Occipital lobe (tissue), 3 donors: ENCODE measurements at places on chromosomes 3 and 15. TPM values are rescaled to one million over a fixed set of nuclear protein-coding genes. Genes with fewer than 3 reads are reported as not detected.
A peak's percentile ranks its signal among the peaks of the same experiment; 100 is the strongest.

Gene ATP10A
- total RNA-seq, result 0.78 TPM

Gene RASGRF1
- 2.8 TPM for total RNA-seq

Gene CDHR4
- not detected for total RNA-seq

DNA sequence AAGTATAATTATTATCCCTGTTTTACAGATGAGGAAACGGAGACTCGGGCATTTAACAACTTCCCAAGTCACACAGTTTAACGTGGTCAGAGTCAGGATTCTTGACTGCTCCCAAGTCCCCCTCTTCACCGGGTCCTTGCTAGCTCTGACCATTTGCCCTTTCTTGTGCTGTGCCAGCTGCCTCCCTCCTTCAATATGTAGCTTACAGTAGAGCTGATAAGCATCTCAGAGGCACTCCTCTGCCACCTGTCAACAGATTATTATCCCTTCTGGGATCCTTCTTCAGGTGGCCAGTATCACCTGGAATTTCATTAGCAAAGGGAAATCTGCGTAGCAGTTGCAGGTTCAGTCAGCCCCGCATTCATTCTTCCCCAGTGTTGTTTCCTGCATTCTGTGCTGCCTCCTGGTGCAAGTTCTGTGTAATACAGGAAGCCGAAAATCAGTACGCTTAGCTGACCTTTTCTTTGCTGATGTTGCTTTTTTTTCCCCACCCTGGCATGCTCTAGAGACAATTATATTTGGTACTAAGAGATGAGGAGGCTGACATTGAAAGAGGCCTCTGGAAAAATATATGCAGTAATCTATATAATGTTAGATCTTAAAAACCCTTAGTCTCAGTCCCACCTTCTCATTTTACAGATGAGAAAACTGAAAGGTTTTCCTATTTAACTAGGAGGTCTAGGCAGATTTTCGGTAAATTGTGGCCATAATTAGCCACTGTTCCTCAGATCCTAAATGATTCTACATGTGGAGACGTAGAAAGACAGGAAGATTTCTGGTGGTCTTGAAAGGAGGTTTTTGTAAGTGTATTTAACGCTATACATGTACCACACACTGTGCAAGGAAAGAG, 24.8 kb downstream of the TMOD2 start:
- peak; percentile 23 for DNase-seq

- DNase-seq, result no peak
These were observed 599.6 kb downstream of the GBE1 start for GRCh38 chr3:81161851-81162250.

GRCh38 chr3:32556332-32556731, 14.3 kb downstream of the DYNC1LI1 start:
- DNase-seq, result no peak

GRCh38 chr3:171494457-171495109, 34.4 kb upstream of the TNIK start:
- no peak for DNase-seq

DNA sequence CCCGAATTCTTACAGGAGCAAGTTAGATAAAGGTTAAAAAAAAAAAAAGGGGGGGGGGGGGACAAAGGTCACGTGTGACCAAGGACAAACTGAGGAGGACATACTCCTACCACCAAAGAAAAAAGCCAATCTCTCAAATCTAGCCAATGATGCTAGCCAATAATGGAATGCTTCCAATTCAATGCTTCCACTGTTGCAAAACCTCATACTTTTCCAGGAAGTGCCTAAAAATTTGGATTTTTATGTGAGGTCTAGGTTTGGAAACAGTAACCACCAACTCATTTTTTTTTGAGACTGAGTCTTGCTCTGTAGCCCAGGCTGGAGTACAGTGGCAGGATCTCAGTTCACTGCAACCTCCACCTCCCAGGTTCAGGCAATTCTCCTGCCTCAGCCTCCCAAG, 11.4 kb downstream of the MSL2 start:
- DNase-seq, result no peak
